ENCODE measurements at places on chromosomes 12 and 14.
A peak's percentile ranks its signal among the peaks of the same experiment; 100 is the strongest.

GRCh38 chr12:104347374-104348075, 44.0 kb downstream of the EID3 start:
- no peak for DNase-seq

- DNase-seq, result no peak
These were observed 268.1 kb downstream of the IPO8 start for GRCh38 chr12:30427555-30427954.

GRCh38 chr14:24911324-24912109, 138.4 kb downstream of the STXBP6 start:
- DNase-seq, result no peak

- DNase-seq, result no peak
These were observed 342.9 kb downstream of the PAWR start for GRCh38 chr12:79347866-79348265.

DNA sequence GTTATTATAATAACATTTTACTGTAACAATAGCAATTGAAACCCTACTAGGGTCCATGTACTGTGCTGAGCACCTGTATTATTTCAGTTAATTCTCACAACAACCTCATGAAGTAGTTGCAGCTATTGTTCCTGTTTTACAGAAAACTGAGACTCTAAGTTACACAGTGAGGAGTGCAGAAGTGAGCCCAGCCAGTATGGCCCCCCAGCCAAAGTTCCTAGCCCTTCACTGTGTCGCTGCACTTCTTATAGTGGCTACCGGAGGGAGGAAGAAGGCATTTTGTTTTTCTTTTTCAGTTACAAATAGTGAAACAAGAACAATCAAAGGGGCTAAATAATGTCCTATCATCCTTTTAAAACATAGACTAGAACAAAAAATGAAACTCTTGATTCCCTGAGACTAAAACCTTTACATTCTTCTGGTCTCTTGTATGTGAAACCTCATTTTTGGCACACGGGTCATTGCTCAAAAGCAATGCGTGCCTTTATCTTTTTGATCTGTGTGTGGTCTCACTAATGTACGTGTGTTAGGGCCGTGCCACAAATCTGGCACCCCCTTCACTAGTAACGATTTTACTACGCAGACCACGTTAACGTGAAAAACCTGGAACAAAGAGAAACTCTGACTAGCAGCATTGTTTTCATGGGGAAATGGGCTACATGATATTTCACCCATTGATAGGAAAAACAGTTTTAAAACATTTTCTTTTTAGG, 88.7 kb downstream of the LLPH start:
- DNase-seq, result no peak

DNA sequence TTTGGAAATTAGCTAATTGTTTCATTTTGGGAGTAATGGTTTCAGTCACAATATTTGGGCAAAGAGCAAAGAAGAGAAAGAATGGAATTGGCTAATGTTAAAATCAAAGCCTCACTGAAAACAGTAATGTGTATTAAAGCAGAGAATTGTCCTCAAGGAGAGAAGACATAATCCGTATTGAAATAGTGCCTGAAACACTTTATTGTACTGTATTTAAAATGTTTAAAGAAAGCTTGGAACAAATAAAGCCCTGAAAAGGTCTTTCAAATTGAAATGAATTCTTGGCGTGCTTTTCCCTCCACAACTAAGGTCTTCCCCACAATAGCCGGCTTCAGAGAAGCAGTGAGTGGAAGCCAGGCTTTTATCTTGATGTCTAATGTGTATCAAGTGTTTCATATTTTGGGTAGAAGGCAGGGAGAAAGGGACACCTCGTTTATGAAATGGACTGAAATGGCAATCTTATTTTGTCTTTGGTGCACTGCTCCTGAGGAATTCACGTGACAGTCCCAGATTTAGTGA, 212.9 kb upstream of the CRY1 start:
- no peak for DNase-seq

DNA sequence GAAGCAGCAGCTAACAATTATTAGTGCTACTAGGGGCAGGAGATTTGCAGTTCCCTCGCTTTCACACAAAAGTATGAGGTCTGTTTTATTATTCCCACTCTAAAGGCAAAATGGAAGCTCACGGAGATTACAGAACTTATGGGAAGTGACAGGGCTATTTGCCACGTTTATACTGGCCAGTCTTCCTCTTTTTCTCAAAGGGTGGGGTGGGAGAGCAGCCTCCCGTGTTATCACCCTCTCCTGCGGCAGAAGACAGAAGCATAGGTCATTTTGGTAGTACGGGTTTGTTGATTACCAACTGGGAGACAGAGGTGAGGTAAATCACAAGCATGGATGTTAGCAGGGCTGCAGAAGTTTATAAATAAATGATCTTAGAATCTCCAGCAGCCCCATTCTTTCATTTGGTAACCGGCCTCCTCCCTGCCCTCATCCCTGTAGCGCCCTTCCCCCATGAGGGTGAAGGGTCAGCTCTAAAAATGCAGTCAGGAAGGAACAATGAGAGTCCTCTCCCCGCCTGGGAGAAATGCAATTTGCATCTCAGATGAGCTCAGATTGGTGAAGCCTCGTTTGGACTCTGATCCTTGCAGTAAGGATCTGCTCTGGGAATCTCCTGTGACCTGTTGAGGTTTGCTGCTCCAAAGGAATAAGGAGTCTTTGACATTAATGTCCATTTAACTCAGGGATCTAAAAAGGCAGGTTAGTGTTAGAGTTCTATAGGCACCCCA, 44.7 kb upstream of the SINHCAF start:
- no peak for DNase-seq

DNA sequence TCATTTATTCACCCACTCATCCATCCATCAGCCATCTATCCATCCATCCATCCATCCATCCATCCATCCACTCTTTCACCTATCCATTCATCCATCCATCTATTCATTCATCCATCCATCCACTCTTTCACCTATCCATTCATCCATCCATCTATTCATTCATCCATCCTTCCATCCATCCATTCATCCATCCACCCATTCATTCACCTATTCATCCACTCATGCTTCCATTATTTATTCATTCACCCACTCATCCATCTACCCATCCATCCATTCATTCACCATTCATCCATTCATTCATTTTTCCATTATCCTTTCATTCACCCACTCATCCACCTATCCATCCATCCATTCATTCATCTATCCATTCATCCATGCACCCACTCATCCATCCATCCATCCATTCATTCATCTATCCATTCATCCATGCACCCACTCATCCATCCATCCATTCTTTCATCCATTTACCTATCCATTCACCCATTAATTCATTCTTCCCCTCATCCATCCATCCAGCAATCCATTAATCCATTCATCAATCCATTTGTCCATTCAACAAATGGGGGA, 360.9 kb downstream of the ADGRD1 start:
- no peak for DNase-seq

- no peak for DNase-seq
These were observed 71.4 kb upstream of the ACTN1 start for GRCh38 chr14:69050240-69051184.

DNA sequence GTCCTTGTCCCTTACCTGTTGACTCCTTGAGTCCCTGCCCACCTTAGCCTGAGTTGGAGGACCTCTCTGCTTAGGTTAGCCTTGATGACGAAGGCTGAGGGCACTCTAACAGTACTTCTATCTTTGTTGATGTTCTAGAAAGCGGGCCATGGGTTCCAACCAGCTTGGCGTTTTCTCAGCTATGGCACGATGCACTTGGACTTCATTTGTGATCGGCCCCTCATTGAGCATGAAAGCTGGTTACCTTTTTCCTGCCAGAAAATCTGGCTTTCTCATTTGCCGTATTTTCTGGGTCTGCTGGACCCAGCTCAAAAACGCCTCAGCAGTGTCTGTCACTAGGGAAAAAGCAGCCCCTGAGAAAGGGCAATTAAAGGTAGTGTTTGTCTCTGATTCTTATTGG, 290.8 kb downstream of the EMP1 start:
- no peak for DNase-seq

DNA sequence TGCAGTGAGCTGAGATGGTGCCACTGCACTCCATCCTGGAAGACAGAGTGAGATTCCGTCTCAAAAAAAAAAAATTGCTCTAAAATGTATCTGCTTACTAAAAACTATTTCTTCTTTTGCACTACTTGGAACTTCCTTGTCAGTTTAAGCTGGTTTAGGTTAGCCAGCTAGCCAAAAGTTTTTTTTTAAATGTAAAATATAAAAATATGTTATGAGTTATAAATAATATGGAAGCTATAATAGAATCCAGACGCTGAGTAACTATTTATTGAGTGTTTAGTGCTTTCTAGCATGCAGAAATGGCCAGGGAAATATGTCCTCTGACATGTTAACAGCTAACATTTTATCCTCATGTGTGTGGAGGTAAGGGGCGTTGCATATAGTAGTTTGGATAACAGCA, 85.6 kb downstream of the PLEKHA5 start:
- DNase-seq, result no peak

DNA sequence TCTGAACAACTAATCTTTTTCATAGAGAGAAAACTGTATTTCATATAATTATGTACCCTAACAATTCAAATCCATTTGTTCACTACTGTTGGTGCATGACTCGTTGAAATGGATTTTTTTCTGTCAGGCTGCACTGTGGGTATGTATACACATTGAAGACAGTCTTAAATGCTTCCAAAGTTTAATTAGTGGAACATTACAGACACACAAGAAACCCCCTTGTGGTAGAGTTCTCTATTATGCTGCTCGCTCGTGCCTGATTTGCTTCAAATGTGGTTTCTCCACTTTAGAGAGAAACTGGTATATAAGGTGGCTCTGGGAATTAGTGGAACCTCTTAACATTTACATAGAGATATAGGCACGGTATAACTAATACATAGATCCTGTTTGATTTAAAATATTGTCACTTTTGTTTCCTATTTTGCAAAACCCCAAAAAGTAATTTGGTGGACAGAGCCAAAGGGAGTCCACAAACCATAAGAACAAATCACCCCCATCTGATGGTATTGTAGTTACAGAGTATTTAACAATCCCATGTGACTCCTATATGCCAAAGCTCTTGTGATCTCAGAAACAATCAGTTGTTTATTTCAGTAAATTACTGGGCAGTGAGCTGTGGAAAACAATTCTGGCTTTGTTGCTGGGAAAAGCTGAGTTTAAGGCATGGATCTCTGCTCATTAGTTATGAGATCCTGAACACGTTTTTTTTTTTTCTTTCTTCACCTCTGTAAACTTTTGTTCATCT, 159.5 kb downstream of the BRMS1L start:
- DNase-seq, result no peak

DNA sequence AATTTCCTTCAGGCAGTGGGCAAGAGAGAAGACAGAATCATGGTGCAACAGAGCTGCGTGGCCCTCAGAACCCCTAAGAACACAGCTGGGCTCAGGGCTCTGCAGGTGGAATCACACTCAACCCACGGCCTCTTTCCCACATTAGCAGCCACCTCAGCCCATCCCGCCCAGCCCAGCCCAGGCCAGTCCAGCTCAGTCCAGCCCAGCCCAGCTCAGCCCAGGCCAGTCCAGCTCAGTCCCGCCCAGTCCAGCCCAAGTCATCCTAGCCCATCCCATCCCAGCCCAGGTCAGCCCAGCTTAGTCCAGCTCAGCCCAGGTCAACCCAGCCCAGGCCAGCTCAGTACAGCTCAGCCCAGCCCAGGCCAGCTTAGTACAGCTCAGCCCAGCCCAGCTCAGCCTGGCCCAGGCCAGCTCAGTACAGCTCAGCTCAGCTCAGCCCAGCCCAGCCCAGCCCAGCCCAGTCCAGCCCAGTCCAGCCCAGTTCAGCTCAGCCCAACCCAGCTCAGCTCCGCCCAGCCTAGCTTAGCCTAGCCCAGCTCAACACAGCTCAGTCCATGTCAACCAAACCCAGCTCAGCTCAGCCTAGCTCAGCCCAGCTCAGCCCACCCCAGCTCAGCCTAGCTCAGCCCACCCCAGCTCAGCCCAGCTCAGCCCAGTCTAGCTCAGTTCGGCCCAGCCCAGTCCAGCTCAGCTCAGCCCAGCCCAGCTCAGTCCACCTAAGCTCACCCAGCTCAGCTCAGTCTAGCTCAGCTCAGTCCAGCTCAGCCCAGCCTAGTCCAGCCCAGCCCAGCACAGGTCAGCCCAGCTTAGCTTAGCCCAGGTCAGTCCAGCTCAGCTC, 183.1 kb downstream of the TMEM121 start:
- no peak for DNase-seq

DNA sequence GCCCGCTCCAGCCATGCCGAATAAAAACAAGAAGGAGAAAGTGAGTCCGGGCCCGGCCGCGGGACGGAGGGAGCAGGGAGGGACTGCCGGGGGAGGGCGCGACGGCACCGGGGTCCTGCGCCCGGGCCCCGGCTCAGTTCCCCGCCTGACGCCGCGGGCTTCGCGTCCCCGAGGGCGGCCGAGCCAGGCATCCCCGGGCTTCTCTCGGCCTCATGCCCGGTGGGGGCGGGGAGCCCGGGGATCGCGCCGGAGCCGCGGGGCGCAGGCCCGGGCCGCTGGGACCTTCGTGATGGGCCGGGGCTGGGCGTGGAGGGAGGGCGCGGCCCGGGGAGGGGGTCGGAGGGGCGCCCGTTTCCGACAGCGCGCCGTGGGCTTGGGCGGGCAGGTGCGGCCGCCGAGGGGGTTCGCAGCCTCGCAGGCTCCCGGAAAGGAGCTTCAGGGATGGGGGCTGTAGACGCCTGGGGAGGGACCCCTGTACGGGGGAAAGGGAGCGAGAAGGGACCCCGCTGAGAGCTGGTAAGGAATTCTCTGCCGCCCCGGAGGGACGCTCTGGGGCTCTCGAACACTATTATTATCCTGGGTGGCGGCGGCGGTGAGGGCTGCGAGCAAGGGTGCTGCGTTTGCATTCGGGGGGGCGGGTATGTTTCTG, 496 bp downstream of the PPP2R5C start:
- peak; percentile 32 for DNase-seq

- DNase-seq, result no peak
These were observed 521.2 kb upstream of the TBX3 start for GRCh38 chr12:115204957-115205754.

Measured in activated T-cell treated with anti-CD3 and anti-CD28 coated beads for 24 hours (primary cell).